A673 (cell line): ENCODE measurements at places on chromosomes 13 and 19. TPM values are rescaled to one million over a fixed set of nuclear protein-coding genes. Genes with fewer than 3 reads are reported as not detected.

The PVR gene
- total RNA-seq = 26.8 and 29.5 TPM in 2 replicates

The SOX1 gene
- 47.7 and 56.6 TPM in 2 replicates for total RNA-seq

The SULT2A1 gene
- not detected in 2 replicates for total RNA-seq

The SPATA13 gene
- total RNA-seq = 55.4 and 58.2 TPM in 2 replicates

The ZNF607 gene
- total RNA-seq = 11.1 and 12.1 TPM in 2 replicates

The RUBCNL gene
- total RNA-seq = 110 and 126 TPM in 2 replicates

The KLK6 gene
- total RNA-seq = not detected in 2 replicates

The TMEM150B gene
- not detected in 2 replicates for total RNA-seq
